Brain (organoid and tissue), 16 donors: ENCODE measurements at places on chromosomes 1 and 21. TPM values are rescaled to one million over a fixed set of nuclear protein-coding genes. Genes with fewer than 3 reads are reported as not detected.

Gene LCE6A
- polyA plus RNA-seq = not detected

Gene WNT4
- polyA plus RNA-seq = 5.0 TPM

Gene FAM151A
- polyA plus RNA-seq = not detected

Gene GPR153
- polyA plus RNA-seq = 4.4 TPM

Gene C1orf53
- polyA plus RNA-seq = 2.3 TPM

Gene MPL
- 0.32 TPM for polyA plus RNA-seq

Gene CNIH3
- polyA plus RNA-seq = 4.0 TPM

GRCh38 chr21:37450445-37450941, 83.9 kb downstream of the DYRK1A start:
- no peak for DNase-seq

- DNase-seq = peak; percentile 85
These were observed 38.2 kb upstream of the WASF2 start for GRCh38 chr1:27527890-27528817.

- DNase-seq = no peak
These were observed 6.3 kb downstream of the TTC3 start for GRCh38 chr21:37079211-37079824.

- DNase-seq = peak; percentile 92
These were observed at the start of gene RIMKLA for GRCh38 chr1:42380586-42381279. TSS of gene RIMKLA (plus strand) at chr1:42380792. CDS start at chr1:42380935, 143 bp downstream.

- DNase-seq = no peak
These were observed 115.7 kb downstream of the FASLG start for GRCh38 chr1:172774561-172774960.

- no peak for DNase-seq
These were observed 109.0 kb downstream of the NGF start for GRCh38 chr1:115229016-115229415.

GRCh38 chr21:31708541-31708940, 23.4 kb downstream of the SCAF4 start:
- DNase-seq = no peak

GRCh38 chr1:41758904-41759548, 159.7 kb downstream of the HIVEP3 start:
- no peak for DNase-seq

DNA sequence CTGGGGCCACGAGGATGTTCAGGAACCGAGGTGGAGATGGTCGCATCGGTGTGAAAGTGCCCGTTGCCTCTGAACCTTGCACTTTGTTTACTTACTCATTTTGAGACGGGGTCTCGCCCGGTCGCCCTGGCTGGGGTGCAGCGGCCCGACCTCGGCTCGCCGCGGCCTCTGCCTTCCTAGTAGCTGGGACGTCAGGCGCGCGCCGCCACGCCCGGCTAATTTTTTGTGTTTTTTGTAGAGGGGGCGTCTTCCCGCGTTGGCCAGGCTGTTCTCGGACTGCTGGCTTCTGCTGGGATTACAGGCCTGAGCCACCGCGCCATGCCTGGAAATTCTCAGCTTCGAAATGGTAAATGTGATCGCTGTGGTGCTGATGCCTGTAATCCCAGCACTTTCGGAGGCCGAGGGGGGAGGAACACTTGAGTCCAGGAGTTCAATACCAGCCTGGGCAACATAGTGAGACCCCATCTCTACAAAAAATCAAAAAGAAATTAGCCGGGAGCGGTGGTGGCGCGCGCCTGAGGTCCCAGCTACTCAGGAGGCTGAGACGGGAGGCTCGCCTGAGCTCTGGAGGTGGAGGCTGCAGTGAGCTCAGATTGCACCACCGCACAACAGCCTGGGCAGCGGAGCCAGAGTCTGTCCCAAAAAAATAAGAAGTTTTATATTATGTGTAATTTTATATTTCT, 684 bp upstream of the MRPL20 start:
- DNase-seq = no peak

DNA sequence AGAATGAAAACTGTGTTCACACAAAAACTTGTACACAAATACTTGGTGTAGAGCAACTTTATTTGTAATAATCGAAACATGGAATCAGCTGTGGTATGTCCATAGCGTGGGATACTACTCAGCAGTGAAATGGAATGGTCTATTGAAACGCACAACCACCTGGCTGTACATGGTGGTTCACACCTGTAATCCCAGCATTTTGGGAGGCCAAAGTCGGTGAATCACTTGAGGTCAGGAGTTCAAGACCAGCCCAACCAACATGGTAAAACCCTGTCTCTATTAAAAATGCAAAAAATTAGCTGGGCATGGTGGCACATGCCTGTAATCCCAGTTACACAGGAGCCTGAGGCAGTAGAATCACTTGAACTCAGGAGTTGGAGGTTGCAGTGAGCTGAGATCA, 356.8 kb downstream of the RYR2 start:
- DNase-seq = no peak

GRCh38 chr21:43866659-43867331, 1.8 kb downstream of the AGPAT3 start:
- no peak for DNase-seq

DNA sequence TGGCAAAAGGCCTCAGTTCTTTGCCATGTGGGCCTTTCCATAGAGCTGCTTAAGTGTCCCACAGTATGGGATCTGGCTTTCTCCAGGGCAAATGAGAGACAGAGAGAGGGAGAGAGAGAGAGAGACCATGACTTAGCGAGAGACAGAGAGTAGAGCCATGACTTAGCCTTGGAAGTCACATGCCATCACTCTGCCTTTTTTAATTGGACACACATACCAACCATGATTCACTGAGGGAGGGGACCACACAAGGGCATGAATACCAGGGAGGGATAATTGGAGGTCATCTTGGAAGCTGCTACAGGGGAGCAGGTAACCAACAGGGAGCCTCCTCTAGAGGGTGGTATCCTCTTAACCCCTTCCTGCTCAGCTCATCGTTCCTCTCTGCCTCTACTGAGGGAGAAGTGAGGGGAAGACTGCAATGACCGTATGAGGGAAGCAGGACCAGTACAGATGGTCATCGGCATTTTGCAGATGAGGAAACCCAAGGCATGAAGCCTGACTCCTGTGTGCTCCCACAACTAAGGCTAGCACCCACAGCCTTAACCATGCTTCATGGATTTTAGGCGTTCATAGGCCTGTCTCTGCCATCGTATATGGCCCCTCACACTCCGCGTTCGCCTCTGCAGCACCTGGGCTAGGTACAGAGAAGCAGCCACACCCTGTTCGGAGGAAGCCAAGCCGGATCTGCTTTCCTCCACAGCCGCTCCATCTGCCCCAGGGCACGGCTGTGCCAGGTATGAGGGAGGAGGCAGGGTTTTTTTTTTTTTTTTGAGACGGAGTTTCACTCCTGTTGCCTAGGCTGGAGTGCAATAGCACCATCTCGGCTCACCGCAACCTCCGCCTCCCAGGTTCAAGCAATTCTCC, 38.6 kb downstream of the MEF2D start:
- DNase-seq = no peak

DNA sequence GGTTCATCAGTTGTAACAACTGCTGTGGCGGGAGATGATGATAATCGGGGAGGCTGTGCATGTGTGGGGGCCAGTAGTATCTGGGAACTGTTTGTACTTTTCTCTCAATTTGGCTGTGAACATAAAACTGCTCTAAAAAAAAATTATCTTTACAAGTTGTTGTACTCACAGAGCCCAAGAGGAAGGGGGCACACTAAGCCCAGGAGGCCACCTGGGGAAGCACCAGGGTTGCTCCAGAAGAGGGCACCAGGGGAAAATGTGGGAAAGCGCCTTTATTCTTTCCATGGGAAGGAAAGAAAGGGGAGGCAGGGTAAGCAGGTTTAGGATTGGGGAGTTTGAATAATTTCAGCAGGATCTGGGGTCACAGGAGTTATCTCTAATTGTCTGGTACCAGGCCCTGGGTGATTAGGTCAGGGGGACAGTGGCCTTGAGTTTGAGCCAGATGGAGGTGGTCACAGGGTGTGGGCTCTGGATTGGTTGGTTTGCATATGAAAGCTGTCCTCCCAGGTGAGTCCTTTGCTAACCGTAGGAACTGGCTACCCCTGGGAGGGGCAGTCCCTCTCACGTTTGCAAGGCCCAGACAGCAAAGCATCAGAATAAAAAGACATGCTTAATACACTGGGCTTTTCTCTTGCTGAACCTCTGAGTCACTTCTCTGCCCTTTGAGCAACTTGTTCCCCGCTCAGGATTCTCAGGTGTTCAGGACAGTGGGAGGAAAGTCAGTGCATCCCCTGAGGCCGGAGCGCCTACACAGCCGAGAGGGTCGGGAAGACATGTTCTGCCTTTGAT, 11.2 kb downstream of the MYOC start:
- no peak for DNase-seq

GRCh38 chr1:225544924-225545323, 108.0 kb downstream of the ENAH start:
- no peak for DNase-seq

DNA sequence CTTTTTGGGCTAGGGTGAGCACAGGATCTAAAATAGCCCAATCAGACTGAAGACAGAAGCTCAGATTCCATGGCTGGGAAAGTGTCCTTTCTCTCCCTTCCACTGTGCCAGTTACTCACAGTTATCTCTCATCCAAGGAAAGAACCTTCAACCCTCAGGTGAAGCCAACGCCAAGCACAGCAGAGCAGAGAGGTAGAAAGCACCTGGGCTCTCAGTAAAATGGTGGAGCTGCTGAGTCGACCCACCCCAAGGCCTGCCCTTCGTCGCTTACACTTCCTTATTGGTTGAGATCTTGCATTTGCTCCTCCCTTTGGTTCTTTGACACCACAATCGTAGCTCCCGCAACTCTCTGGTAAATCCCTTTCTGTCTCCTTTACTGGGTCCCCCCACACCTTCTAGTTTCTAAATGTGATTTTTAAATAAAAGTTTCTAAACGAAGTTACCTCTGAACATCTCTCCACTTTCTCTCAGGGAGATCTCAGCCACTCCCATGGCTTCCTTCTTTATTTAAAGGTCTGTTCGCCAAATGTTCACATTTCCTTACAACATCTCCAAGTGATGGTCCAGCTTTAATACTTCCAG, 27.5 kb upstream of the SLC30A1 start:
- no peak for DNase-seq

DNA sequence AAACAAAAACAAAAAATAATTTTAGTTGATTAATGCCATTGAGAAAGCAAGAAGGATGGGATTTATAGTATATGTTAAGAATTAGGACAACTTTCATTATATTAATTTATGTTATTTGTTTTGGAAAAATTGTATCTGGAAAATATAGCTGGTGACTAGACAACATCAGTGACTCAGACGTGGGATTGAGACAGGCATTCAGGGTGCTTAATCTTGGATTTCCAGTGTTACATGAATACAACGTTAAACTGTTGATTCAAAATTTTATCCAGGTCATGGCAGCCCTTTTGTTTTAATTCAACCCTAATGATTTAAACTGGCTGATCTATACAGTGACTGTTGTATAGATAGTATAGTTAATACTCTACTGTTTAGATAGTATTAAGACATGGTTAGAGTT, 827.1 kb upstream of the B3GALT2 start:
- no peak for DNase-seq
